Temporal lobe (tissue), 4 donors: ENCODE measurements at places on chromosomes 2 and 18. TPM values are rescaled to one million over a fixed set of nuclear protein-coding genes. Genes with fewer than 3 reads are reported as not detected.

The CNGA3 gene
- 2.5 TPM for total RNA-seq

The HOXD8 gene
- total RNA-seq, result 0.25 TPM

The TACR1 gene
- total RNA-seq, result 1.7 TPM

The PASK gene
- total RNA-seq, result 13.8 TPM

The LRATD1 gene
- total RNA-seq, result 17.5 TPM

The ADAM23 gene
- total RNA-seq, result 22.9 TPM
